Keratinocyte (primary cell): ENCODE measurements at places on chromosomes 11 and 22. TPM values are rescaled to one million over a fixed set of nuclear protein-coding genes. Genes with fewer than 3 reads are reported as not detected.
A peak's percentile ranks its signal among the peaks of the same experiment; 100 is the strongest.

GRCh38 chr11:596374-596773, 19.4 kb downstream of the IRF7 start:
- DNase-seq: no peak

The C11orf42 gene
- polyA plus RNA-seq: not detected in 3 replicates

DNA sequence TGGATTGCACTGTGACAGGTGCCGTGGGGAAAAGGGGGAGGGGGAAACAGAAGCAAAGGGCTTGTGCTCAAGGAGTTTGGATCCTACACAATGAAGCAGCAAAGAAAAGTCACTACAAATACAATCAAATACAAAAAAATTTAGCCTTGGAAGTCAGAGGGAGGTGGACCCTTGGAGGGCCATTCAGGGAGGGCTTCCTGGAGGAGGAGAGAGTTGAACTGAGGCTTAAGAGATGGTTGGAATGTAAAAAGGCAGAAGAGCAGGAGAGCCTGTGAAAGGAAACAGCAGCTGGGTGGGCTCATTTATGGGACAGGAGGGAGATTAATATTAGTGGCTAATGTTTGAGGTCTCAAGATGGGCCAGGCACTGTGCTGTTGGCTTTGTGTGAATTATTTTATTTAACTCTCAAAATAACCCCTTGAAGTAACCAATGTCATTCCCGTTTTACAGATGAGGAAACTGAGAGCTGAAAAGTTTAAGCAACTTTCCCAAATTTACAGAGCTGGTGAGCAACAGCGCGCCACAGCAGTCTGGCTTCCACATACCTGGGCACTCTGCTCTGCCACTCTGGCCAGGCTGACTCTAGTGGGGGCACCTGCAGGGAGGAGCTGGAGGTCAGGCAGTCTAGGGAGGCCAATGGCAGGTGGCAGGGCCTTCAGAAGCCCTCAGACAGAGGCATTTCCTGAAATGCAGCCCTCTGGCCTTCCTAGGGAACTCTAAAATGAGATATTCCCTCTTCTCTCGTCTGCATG, 2.7 kb upstream of the CHST1 start:
- DNase-seq: no peak

GRCh38 chr11:25483915-25484635, 847.9 kb upstream of the ANO3 start:
- DNase-seq: no peak

The ARHGEF17 gene
- polyA plus RNA-seq: 4.2 to 6.4 TPM (median 5.1 TPM) in 3 replicates

- no peak for DNase-seq
Measured at GRCh38 chr11:133815636-133816035, 29.7 kb downstream of the SPATA19 start.

The NRXN2 gene
- polyA plus RNA-seq: not detected in 3 replicates

- DNase-seq: no peak
Measured at GRCh38 chr11:79054636-79055035, 386.2 kb downstream of the TENM4 start.

- DNase-seq: no peak
Measured at GRCh38 chr11:2319791-2320472, 18.1 kb downstream of the TSPAN32 start.

GRCh38 chr22:19742160-19743066, 18.2 kb upstream of the TBX1 start:
- DNase-seq: no peak

- DNase-seq: no peak
Measured at GRCh38 chr11:117781627-117782026, 15.4 kb downstream of the DSCAML1 start.

- no peak for DNase-seq
Measured at GRCh38 chr22:29883775-29884097, 762 bp downstream of the MTMR3 start.

The RASSF10 gene
- polyA plus RNA-seq: 1.4 to 2.1 TPM (median 1.6 TPM) in 3 replicates

- DNase-seq: no peak
Measured at GRCh38 chr11:1082728-1083620, 8.3 kb downstream of the MUC2 start.

The FIBIN gene
- 0.08 to 0.30 TPM (median 0.18 TPM) in 3 replicates for polyA plus RNA-seq

The OR52H1 gene
- polyA plus RNA-seq: 0.15 TPM in 1 of 3 replicates, not detected in the others

The PICK1 gene
- 26.8 to 33.0 TPM (median 28.8 TPM) in 3 replicates for polyA plus RNA-seq

DNA sequence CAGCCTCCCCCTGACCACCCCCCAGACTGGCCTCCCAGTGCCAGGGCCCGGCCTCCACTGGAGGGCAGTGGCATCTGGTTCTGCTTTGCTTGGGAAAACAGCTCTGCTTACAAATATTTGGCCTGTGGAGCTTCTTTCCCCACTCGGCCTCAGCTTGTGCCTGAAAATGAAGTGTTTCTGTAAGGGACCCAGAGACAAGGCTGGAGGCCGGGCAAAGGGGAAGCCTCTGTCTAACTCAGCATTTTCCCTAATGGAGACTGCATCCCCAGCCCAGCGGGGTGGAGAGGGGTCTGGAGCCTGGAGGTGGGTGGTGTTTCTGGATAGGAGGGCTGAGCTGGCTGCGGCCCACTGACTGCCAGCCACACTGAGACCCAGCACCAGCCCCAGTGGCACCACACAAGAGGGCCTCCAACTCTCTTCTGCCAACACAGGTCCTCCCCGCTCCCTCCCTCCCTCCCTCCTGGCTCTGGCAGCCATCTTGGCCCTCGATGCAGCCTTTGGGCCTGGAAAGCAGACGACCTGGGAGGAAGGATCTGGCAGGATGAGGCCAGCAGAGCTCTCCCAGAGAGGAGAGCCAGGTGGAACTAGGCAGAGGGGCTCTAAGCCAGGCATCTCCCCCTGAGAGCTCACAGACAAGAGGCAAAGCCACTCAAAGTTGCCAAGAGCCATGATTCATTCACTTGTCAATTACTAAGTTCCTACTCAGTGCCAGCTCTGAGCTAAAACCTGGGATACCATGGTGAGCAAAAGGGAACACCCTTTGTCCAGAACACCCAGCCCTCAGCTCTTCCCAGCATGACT, 77.1 kb upstream of the CD82 start:
- DNase-seq: no peak

DNA sequence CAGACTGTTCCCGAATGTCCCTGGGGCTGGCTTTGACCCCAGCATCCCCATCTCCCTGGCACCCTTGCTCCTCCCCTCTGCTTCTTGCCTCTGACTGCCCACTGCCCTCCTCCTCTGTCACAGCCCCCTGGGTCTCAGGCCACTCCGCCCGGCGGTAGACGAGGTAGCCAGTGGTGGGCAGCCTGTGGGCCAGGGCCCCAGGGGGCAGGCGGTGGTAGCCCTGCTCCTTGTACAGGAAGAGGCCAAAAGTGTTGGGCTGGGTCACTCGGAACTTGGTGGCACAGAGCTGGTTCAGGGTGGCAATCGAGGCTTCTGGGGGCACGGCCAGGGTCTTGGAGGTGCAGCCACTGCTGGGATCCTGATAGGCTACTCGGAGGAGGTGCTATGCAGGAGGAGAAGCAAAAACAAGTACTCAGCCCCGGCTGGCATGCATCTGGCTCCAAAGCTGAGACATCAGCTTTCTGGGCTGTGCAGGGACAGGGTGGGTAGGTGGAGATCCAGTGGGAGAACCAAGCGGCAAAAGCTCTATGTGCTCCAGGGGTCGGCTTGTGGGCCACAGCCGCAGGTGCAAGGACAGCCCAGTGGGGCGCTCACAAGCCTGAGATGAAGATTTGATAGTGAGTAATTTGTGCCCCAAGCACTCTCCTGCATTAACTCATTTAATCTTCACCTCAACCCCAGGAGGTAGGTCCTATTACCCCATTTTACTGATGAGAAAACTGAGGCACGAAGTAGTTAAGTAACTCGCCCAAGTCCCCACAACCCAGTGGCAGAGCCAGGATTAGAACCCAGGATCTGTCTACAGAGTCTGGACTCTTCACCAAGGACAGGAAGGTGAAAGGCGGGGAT, 3.6 kb downstream of the RIN1 start:
- DNase-seq: no peak

DNA sequence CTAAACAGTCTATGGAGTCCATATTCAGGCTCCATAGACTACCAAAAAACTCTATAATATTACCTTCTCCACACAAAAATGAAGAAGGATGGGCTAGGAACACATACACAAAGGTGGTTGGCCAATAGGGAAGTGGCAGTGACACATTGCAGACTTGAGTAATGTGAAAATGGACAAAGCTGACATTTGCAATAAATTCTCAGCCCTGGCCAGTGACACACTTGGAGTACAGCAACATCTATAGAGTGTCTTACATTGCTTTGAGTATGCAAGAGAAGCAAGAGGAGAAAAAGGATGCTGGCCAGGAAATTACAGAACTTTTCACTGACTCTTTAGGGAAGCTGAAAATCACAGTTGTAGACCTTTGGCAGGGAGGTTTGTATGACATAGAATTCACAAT, 7.3 kb upstream of the OR52W1 start:
- no peak for DNase-seq

GRCh38 chr22:50274311-50274710, 4.1 kb upstream of the MAPK11 start:
- DNase-seq: no peak

- no peak for DNase-seq
Measured at GRCh38 chr11:97909614-97910399, 1110.9 kb upstream of the CNTN5 start.

- DNase-seq: peak; percentile 44
Measured at GRCh38 chr11:8099291-8099899, 18.4 kb downstream of the TUB start.

GRCh38 chr11:128927683-128928336, 14.9 kb downstream of the TP53AIP1 start:
- no peak for DNase-seq

DNA sequence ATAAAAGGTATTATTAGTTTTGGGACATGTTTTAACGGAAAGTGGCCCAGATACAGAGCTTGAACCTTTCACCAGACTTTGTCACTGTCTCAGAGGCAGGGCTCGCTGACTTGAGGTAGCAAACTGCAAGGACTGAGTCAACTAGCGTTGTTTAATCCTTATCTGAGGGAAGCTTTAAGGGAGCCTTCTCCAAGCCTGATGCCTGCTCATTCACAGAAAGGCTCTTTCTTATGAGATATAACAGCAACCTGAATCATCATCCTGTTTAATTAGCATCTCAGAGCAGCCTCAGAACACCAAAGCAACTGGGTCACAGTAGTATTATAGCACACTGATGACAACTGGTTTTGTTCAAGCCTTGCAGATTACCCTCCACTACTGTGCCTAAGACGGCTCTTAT, 54.2 kb upstream of the CYP2D6 start:
- DNase-seq: no peak

DNA sequence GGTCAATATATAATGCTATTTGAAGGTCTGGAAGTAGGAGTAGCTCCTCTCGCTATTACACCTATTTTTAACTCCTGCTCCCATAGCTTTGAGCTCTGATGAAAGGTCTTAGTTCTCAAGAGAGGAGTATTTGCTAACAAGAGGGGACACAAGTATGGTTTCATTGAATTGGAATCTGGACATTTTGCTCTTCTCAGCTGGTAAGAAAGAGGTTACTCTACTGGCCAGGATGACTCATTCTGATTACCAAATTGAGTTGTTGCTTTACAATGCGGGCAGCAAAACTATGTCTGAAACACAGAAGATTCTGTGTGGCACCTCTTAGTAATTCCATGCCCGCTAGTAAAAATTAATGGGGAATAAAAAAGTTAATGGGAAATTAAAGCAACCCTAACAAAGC, 63.6 kb upstream of the EP300 start:
- DNase-seq: no peak

DNA sequence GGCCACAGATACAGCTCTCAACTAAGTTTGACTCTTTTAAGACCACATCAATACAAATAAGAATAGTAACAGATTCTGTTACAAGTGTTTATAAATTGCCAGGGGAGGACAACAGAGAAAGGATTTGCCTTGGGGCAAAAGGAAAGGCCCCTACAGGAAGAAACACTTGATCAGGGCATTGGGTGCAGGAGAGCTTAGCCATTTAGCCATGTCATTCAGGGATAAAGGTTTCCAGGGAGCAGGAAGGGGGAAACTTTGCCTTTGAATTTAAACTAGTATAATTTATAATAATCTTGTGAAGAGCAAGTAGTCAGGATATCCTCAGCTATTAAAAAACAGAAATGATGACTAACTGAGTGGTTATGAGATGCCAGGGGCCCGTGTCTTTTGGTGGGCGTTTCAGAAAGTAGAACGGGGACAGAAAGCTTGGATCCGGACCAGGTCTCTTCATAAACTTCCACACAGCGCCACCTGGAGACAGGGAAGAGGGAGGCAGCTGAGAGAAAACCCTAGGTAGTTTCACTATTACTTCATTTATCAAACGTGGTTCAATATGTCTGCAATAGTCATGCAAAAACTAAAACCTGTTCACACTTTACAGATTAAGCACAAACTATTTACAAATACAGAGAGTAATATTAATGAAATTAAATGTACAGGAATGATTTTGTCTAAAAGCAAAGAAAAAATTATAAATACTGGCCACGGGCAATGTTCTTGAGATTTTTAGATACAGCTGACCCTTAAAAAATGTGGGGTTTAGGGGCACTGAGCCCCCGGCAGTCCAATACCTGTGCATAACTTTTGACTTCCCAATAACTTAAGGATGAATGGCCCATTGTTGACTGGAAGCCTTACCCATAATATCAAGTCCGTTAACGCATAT, 11.0 kb upstream of the SLC5A4 start:
- DNase-seq: no peak

GRCh38 chr22:31613286-31613903, 48.6 kb downstream of the PISD start:
- DNase-seq: no peak

DNA sequence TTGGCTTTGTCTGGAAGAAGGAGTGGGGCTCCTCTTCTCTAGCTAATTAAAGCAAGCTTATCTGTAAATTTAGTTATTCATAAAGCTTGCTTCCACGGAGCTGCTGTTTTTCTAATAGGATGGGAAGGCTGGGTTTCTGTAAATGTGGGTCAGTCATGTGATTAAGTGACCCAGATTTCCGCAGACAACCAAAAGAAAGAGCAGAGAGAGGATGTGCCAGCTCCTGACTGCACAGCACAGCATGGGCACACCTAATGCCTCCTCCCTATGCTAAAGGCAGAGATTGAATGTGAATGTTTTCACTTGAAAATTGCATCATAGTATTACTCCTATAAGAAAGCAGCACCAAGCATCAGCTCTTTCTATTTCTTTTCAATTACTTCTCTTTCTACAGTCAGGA, 160.2 kb downstream of the FAT3 start:
- no peak for DNase-seq

- DNase-seq: no peak
Measured at GRCh38 chr22:31620756-31621480, 41.1 kb downstream of the PISD start.

GRCh38 chr22:22547692-22548300, 11.3 kb downstream of the PRAME start:
- no peak for DNase-seq

DNA sequence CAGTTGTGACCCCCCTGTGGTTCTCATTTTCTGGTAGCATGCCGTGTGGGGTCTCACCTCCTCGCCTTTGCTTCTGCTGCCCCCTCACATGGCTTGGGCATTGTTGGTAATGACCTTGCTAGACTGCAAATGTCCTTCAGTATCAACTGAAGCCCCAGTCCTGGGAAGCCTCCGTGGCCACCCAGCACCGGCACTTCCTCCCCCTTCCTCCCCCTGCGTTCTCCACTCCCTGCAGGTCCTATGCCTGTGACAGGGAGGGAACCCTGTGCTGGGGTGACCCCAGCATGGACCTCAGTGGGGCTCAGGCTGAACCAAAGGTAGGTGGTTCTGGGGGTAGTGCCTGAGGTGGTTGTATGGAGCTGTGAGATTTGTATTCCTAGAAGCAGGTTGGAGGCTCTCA, 5.9 kb downstream of the ST3GAL4 start:
- DNase-seq: no peak

The UPK3A gene
- polyA plus RNA-seq: not detected in 3 replicates

The EHF gene
- polyA plus RNA-seq: 64.1 to 74.7 TPM (median 64.2 TPM) in 3 replicates
